Suppressor macrophage treated with lipopolysaccharide for 1 hour (primary cell): ENCODE measurements at places on chromosomes 5 and 9.
A peak's percentile ranks its signal among the peaks of the same experiment; 100 is the strongest.

DNA sequence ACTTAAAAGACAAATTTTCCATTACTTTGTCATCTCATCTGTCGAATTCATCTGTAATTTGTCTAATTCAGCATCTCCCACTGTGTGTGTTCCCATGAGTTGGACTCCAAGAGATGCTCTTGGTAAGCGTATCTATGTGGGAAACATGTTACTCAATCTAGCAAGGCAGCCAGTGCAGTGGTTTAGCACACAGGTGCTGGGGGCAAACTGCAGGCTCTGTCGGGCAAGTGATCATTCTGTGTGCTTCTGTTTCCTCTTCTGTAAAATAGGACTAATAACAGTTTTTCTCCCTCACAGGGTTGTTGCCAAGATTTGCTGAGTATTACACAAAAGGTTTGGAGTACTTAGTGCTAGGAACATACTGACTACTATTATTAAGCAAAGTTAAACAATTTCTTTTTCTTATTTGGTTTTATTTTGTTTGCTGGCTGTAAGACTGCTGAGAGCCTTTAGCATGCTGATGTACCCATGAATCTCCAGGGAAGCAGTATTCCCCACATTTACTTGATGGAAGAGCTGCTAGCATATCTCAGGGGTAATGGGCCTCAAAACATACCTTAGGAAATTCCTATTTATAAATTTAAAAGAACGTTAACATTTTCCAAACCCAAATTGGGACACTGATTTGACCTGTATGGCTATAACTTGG, 709 bp upstream of the GAPT start:
- DNase-seq, result no peak

DNA sequence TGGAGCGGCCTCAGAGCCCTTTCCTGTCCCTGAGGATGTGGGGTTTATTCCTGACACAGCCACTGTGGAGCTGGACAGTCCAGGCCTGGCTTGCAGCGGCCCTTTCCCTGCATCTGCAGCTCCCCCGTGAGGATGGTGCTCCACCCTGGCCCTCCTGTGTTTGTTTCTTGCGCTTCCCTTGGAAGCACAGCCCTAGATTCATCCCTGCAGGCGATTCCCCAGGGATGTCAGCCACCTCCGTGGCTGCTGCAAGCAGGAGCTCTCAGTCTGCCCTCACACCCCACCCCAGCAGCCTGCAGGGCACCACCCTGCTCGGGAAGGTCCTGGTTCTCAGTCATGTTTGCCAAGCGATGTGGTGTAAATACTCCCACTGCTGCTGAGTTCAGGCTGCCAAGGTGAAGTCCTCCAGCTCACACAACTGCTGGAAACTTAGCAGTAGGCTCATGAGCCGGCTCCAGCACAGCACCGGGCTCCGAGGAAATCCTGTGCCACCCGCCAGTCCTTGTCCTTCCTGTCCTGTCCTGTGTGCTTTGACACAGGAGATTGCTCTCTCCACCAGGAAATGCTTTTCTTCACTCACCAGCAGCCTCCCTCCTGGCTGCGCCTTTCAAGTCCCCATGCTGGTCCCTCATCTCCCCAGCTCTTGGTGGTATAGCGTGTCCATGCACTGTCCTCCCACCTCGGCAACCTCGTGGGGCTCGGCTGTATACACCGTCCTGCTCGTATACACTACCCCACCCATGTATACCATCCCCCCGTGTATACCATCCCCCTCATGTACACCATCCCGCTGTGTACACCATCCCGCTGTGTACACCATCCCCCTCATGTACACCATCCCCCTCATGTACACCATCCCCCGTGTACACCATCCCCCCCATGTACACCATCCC, 16.2 kb downstream of the ROPN1L start:
- no peak for DNase-seq

DNA sequence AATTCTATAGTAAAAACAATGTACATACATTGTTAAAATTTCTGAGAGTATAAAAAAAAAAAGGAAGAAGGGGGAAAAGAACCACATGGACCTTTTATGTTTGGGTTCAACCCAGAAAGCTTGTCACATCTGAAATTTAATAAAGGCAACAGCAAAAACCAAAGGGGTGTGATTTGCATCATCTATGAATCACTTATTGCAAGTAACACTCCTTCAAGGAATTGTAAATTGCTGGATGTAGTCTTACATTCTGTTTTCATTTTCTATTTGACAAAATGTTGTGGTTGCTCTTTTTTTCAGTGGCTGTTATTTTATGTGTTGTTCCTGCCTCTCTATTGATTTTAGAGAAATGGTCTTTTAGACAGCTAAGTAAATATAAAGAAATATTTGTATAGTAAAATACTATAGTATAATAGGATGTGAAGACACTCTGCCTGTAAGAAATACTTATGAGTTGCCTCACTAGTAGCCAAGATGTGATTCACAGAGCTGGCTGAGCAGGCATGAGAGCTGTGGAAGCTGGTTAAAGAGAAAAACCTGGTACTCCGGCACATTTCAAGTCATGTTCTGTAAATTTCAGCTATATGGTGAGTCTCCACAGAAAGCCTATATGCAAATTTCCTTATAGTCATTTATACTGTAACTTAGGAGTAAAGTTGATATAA, 131.1 kb upstream of the CNTLN start:
- DNase-seq, result no peak

- peak; percentile 68 for DNase-seq
Measured at GRCh38 chr5:132466433-132467286, 23.9 kb downstream of the IRF1 start.

- DNase-seq, result no peak
Measured at GRCh38 chr5:121373371-121373770, 478.3 kb upstream of the FTMT start.

GRCh38 chr5:76657091-76657490, 33.9 kb upstream of the F2RL2 start:
- DNase-seq, result no peak

- DNase-seq, result peak; percentile 38
Measured at GRCh38 chr9:108184941-108185340, 670.8 kb downstream of the ACTL7B start.

GRCh38 chr5:78056901-78057514, 237.5 kb downstream of the AP3B1 start:
- no peak for DNase-seq

- no peak for DNase-seq
Measured at GRCh38 chr9:102779356-102779755, 215.8 kb upstream of the CYLC2 start.

GRCh38 chr5:141960449-141961323, 2.7 kb upstream of the PCDH12 start:
- peak; percentile 95 for DNase-seq

DNA sequence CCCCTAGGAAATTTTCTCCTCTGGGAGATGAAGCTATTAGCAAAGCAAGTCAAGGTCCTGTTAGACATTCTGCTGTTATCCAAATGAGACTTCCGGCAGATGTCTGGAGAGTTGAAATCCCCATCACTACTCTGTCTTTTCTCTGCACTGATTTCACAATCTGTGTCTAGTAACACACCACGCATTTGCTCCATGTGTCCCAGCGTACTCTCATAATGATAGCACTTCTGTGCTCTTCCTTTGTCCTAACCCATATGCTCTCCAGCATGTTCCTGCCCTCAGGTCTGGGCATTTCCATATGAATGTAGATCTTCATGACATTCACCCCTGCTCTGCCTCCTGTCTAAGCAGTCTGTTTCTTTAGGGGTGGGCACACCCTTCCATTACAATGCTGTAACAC, 1949.0 kb upstream of the WWC1 start:
- no peak for DNase-seq

- no peak for DNase-seq
Measured at GRCh38 chr5:153880106-153880505, 158.6 kb downstream of the FAM114A2 start.

GRCh38 chr9:125404733-125405132, 143.1 kb downstream of the GAPVD1 start:
- DNase-seq, result no peak

GRCh38 chr5:73322437-73323076, 126.0 kb downstream of the FOXD1 start:
- DNase-seq, result no peak

GRCh38 chr5:39040875-39041274, 33.3 kb downstream of the RICTOR start:
- DNase-seq, result no peak

DNA sequence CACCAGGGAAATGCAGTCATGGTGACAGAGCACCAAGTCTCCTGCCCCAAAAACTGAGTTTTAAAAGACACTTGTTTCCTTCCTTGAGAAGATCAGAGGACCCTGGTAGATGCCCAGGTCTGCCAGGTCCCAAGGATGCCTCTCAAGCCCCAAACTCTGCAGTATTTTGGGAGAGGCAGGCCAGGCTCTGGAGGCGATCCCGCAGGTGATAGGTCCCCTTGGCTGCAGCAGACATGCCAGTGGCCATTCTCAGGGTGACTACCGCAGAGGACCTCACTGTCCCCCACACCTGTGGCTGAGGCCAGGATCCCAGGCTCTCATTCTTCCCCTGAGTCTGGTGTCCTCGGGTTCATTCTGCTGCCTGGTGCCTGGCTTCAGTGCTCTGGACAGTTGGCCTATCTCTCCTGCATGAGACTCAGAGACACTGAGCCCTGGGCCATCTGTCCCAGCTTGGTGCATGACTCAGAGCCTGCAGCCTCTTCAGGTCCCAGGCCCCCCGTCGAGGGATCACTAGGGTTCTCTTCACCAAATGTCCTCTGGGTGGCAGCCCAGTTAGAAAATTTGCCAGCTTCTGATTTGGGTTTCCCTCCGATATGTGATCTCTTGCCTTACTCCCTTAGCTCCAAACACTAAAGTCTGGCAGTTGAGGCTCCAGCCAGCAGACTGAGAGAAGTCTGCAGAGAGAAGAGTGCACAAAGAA, 59.7 kb upstream of the GARNL3 start:
- peak; percentile 47 for DNase-seq

DNA sequence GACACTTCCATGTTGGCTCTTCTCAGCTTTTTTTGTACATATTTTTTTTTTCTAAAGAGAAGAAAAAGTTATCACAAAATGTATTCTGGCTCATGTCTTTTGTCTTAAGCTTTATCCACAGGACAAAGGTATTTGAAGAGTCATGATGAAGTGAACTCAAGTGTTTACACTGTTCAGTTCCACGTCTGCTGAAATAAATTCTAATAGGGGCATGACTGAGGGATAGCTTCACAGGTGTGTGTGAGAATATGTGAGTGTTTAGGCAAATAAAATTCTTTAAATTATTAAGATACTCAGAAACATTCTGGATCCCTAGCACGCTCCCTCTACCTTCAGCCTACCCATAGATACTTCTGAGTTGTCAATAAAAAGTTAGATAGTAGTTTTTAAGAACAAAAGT, 59.8 kb downstream of the BAAT start:
- DNase-seq, result no peak

DNA sequence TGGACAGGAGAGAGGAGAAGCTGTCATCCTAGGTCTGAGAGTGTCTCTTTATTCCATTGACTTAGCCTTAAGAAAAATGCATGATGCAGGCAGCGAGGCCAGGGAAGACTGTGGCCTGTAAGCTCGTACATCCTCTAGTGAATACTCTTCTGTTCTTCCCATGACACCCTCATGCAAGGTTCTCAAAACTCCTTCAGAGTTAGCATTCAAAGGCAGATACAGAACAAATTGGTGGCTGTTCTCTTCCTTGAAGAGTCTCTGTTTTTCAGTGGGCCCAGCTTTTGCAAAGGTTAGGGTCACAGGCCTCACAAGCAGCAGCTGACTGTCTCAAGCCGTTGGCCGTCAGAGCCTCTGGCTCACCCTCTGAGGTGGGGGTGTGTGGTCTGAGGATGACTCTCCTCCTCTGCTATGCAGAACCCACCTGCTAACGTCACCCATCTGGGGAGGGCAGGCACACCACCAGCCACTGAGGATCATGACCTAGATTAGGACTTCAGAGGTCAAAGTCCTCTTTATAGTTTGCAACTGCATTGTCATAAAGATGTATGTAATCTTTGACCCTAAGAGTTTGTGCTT, 15.1 kb downstream of the ADCY2 start:
- no peak for DNase-seq

GRCh38 chr9:76624391-76625048, 139.7 kb upstream of the PCA3 start:
- no peak for DNase-seq

DNA sequence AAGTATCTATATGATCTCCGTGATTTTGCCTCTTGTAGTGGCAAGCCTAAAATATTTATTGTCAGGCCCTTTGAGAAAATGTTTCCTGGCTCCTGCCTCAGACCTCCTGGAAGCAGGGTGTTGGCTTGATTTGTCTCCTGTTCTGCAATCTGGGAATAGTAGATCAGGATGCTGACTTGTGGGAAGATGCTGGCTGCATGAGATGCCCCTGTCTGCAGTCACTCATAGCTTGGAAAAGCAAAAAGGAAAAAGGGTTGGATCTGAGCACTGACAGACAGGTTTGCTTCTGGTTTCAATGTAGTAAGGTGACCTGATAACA, 16.7 kb downstream of the TJP2 start:
- no peak for DNase-seq

DNA sequence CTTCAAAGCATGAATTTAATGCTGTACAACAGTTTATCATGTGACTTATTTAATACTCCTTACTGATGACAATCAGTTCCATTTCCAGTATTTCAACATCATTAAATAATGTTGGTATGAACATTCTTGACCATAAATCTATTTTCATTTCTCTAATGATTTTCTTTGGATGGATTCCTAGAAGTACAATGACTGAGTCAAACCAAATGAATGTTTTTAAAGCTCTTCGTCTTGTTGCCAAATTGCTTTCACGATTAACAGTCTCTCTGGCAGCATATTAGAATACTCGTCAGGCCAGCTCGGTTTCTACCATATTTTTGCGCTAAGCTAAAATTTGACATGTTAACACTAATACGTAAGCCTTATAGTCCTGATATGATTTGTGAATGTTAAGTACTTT, 197.0 kb downstream of the TRPM3 start:
- DNase-seq, result no peak

DNA sequence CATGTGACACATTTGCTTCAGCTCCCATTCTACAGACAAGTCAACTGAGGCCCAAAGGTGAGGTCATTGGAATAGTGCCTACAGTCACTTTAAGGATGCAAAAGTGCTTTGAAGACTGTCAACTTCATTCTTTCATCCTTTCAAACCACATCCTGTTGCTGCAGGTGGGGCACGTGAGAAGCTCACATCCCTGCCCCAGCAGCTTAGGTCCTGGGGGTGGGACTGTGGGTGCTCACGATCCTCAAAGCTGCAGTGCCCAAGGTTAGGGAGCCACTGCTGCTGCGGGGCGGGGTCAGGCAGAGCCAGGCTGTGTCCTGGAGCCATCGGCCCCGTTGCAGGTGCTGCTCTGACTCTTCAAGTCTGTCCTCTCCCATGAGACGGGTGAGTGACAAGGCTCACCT, 57.9 kb upstream of the IER5L start:
- DNase-seq, result no peak

DNA sequence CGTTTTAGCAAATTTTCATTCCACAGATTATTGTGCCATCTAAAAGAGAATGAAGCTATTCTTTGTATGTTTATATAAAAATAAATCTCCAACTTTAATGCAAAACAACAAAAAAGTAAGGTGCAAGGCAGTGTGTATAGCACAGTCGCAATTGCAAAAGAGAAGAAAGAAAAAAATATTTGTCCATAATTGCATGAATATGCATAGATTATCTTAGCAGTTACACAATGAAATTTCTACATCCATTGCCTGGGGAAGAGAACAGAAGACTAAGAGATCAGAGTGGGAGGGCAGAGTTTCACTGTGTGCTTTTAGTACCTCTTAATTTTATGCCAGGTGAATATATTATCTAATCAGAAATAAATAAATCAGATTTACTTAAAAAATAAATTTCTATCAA, 86.4 kb upstream of the LHFPL2 start:
- no peak for DNase-seq

- no peak for DNase-seq
Measured at GRCh38 chr9:13414349-13414748, 134.9 kb upstream of the MPDZ start.

GRCh38 chr5:94702729-94703128, 84.3 kb downstream of the SLF1 start:
- no peak for DNase-seq
